Inflammatory macrophage (primary cell): ENCODE measurements at places on chromosomes 2 and 18.

DNA sequence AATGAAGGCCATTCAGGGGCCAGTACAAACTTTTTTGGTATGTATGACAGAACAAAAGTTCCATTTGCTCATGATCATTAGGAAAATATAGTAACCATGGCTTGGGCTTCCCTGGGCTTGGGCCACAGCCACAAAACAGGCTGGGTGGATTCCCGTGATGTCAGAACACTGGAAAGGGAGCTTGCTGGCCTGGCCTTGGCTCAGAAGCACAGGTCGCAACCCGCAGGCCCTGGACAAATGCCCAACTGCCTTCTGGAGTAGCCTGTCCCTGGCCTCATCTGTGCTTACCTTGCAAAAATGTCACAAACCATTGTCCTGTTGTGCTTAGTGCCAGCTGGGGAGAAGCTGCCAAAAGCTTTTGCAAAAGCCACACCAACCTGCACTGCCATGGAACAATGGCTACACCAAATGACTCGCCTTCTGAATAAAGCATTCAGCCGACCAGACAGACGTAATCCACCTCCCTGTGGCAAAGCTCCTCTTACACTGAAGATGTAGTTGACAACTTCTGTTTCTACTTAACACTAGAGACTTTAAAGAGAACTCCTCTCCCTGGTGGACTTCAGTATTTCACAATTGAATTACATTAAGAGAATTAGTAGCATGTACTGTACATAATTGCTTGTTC is 125.5 kb downstream of the ANKRD44 start:
- DNase-seq = peak; percentile 39

- DNase-seq = no peak
Observed at GRCh38 chr2:69731147-69731970, 10.6 kb upstream of the ANXA4 start.

DNA sequence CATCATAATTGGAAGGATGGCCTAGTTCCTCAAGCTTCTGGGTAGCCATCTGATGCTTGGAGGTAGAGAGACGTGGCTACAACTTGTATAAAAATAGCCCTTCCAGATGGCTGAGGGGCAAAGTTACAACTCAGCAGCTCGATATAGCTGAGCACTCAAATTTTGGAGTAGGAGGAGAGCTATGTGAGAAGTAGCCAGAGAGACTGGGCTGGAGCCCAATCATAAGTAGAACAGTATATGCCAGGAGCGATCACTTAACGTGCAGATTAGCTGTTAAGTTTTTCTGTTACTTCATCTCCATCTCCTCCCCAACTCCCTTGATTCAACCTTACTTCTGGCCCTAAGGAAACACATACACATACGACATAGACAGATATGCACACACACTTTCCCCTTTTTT is 28.8 kb downstream of the CNRIP1 start:
- DNase-seq = no peak

GRCh38 chr2:60530660-60531281 is 22.7 kb downstream of the BCL11A start:
- peak; percentile 38 for DNase-seq

- no peak for DNase-seq
Observed at GRCh38 chr2:169662744-169663143, 31.5 kb downstream of the CFAP210 start.
